Thoracic aorta (tissue), 2 donors: ENCODE measurements at places on chromosomes 1 and 21. TPM values are rescaled to one million over a fixed set of nuclear protein-coding genes. Genes with fewer than 3 reads are reported as not detected.
A peak's percentile ranks its signal among the peaks of the same experiment; 100 is the strongest.

DNA sequence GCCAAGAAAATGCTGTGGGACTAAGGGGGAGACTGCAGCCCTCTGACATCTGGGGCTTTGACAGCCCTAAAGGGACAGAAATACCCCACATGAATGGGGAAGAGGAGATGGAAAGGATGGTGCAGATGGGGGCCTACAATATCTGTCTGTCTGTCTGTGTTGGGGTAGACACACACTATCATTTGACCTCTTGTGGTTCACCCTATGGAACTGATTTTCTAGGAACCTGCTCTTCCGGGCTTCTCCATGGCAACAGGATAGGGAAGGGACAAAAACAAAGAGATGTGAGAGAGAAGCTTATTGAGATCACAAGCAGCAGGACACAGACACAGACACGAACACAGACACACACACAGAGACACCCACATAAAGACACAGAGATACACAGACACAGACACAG is 17.1 kb downstream of the KIF21B start:
- no peak for DNase-seq

The CD1C gene
- total RNA-seq: not detected

DNA sequence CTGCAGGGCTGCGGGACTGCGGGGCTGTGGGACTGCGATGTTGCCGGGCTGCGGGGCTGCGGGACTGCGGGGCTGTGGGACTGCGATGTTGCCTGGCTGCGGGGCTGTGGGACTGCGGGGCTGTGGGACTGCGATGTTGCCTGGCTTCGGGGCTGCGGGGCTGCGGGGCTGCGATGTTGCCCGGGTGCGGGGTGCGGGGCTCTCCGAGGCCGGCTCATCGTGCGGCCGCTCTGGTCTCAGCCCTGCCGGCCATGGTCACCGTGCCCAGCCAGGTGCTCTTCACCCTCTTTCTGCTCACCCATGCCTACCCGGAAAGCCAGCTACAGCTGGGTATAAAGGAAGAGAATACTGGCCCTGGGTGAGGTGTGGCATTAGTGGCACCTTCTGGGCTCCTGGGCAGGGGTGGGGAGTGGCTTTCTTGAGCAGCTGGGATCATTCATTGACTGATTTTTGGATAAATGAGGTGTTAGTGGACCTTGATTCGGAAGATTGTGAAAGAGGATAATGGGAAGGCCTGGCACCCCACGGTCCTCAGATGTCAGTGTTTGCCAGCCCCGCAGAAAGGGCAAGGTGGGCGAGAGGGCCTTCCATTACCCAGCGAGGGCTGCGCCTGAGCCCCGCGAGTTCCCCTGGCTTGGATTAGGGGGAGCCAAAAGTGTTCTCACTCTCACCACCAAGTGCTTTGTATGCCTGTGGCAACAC is 36.3 kb downstream of the COQ8A start:
- DNase-seq: no peak

DNA sequence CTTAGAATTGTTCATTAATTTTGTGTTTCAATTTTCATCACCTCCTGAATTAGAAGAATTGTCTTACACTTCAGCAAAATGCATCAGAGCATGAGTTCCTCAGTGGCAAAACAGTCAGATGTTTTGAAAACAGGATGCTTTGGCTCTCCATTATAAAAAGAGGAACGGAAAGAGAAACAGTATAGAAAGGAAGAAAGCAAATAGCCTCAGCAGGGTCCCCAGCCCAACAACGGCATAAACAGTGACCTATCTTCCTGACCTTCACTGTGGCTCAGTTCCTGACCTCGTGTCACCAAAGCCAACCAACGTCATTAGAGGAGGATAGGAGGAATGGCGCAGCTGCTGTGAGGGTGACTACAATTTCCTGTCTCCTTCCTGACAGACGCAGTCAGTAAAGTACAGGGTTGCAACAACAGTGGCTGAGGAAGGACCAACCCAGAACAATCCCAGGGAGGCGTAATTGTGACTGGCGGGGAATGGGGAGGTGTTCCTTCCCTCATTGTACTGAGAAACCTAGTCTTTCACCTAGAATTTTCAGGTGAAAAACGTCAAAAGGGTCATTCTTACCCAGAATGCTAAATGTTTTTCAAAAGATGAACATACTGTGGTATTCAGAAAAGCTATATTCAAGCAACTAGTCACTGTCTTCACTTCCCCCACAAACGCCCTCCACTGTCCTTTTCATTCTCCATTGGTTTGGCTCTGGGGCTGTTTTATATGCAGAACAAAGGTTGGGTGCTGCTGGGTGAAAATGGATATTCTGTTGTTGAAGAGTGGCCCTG is 197.9 kb upstream of the SGIP1 start:
- DNase-seq: peak; percentile 28

- DNase-seq: no peak
Measured at GRCh38 chr1:101040666-101041065, 15.1 kb upstream of the DPH5 start.

DNA sequence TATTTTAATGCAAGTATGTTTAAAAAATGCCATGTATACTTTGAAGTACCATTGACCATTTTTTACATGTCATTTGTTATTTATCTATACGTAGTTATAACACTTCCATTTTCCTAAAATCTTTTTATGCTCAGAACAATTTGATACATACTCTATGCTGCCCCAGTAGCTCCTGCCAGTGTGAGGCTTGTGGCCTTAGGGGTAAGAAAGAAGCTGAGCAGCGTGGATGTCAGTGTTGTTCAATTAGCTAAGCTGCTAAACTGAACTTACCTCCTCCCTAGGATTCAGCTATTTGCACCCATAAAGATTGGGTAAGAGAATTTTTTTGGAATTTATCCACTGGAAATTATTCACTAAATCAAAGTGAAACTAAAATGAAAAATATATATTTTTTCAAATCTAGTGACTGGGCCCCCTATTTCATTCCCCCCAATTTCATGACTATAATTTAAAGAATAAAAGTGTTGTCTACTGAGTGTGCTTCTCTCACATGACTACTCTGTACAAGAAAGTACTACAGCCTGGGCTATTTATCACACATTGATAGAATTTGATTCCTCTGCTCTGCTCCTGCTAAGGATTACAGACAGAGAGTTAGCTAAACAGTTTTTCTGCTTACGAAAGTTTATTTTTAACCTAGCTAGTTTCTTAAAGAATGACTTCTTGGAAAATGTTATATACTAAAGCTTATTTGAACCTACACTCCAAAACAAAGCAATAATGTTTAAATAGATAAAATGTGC is 1030.3 kb upstream of the ADGRL4 start:
- DNase-seq: no peak

DNA sequence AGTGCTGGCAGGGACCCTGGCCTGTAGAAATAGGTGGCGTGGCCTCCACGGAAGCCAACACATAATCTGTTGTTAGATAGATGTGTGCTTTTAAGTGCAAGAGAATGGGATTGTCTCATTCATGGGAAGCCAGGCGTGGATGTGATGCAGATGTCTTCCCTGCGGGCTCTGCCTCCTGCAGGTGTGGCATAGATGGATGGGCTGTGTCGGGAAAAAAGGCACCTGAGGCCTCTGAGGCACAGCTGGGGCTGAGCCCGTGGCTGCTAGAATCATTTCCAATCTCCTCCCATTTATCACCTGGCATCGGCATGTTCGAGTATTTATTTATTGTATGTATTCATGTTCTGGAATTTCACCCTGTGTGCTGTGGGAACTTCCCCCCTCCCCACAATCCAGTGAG is 353.4 kb upstream of the AJAP1 start:
- no peak for DNase-seq

- no peak for DNase-seq
Measured at GRCh38 chr1:151407304-151407703, 7.9 kb downstream of the PSMB4 start.

GRCh38 chr1:181206513-181206912 is 118.0 kb downstream of the IER5 start:
- no peak for DNase-seq

The ZNF683 gene
- total RNA-seq: not detected

The EDARADD gene
- total RNA-seq: 2.8 TPM

GRCh38 chr1:5140962-5141361 is 486.6 kb downstream of the AJAP1 start:
- no peak for DNase-seq

The PRDM16 gene
- total RNA-seq: 68.9 TPM
